T-helper 17 cell (primary cell): ENCODE measurements at places on chromosomes 3 and 15.
A peak's percentile ranks its signal among the peaks of the same experiment; 100 is the strongest.

DNA sequence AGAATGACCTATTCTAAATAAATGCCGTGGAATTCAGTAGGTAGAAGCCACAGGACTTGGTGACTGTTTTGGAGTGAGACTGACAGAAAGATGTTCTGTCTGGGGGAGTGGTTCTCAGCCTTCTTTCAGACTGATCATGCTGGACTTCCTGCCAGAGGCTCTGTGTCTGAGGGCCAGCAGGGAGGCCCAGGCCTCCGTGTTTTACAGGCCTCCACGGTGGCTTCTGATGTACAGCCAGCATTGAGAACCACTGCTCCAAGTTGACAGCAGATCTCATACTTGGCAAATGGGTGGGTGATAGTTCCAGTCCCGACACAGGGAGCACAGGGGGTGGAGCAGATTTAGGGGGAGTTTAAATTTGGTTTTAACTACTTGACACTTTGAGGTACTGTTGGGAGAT lies 6.7 kb upstream of the PIGZ start:
- DNase-seq: no peak

GRCh38 chr15:64443016-64443415 lies 17.4 kb upstream of the ZNF609 start:
- DNase-seq: no peak

DNA sequence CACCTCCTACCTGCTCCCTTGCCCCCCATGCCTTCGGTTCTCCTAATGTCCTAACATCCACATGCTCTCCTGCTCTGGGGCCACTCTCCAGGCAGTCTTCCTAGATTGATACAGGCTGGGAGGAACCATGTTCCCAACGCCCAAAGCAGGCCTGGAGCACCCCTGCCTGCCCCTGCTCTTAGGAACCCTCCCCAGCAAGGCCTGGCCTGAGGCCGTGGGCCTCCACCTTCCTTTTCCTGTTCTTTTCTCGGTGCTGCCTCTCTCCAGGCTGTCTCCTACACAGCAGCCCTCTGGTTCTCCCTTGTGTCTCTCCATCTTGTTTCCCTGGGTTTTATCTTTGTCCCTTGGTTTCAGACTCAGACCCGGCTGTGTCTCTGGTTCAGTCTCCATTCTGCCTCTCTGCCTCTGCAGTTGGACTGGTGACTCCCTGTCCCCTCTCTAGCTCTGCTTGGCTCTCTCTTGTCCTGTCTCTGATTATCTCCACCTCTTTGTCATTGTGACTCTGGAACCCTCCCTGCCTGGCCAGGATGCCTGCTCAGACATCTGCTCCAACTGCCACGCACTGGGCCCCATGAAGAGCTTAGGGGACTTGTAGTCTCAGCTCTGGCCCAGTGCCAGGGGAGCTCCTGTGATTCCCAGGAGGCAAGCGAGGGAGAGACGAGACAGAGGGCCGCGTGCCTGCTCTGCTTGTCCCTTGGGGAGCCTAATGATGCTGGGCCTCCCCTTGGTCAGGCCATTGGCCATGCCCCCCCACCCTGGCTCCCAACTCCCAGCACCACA lies 26.0 kb upstream of the RPL29 start:
- no peak for DNase-seq

DNA sequence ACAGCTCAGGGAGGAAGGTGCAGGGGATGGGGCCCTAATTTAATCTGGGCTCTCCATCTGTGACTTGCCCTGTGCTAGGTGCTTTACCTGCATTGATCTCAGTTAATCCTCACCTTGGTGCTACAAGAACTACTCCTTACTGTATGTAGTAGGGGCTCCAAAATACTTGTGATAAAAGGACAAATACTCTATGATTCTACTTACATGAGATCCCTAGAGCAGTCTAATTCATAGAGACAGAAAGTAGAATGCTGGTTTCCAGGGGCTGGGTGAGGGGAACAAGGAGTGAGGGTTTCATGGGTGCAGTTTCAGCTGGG lies 67.2 kb downstream of the SLC6A1 start:
- DNase-seq: no peak

DNA sequence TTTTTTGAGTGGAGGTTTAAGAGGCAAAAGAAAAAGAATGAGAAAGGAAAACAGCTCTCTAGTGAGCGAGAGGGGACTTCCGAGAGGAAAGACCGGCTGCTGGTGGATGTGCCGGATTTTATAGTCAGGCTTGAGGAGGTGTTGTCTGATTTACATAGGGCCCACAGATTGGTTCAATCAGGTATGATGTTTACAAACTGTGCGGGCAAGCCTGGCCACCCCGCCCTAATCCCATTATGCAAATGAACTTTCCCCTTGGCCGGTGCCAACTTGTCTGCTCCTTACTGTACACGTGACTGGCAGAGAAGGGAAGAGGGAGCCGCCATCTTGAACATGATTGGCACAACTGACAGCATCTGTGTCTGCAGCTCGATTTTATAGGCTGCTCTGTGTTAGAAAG lies 44.7 kb downstream of the FAM43A start:
- DNase-seq: no peak

GRCh38 chr3:11661052-11661656 lies 17.4 kb upstream of the VGLL4 start:
- DNase-seq: no peak

DNA sequence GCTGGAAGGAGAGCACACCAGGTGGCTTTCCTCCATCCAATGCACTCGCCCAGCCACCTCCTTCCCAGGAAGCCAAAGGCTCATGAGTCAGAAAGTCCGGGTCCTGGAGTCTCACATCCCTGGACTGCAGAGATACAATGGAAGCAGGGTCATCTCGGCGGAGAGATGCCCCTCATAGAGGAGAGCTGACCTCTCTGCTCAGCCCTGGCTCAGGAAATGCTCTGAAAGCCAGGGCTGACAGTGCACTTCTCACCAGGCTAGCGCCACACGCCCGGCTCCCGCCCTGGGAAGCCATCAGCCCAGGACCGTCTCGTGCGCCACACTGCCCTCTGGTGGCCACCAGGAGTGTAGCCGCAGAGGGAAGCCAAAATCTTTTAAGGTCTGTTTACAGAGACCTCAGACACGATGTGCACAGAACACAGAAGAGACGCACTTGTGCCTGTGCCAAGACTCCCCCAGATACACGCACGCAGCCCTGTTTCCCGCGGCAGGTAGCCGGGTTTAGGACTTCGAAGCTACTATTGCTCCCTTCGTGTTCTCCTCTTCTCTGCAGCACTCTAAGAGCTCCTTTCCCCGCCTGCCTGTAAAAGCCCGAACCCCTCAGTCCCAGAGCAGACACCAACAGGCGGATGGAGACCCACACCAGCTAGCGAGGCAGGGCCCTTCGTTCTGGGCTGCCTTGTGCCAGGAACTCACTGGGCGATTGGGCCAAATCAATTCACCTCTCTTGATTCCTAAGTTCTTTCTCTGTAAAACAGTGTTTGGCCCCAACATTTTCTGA lies 9.7 kb downstream of the NTRK3 start:
- peak; percentile 69 for DNase-seq

GRCh38 chr3:37940242-37940908 lies 50.2 kb upstream of the VILL start:
- no peak for DNase-seq

DNA sequence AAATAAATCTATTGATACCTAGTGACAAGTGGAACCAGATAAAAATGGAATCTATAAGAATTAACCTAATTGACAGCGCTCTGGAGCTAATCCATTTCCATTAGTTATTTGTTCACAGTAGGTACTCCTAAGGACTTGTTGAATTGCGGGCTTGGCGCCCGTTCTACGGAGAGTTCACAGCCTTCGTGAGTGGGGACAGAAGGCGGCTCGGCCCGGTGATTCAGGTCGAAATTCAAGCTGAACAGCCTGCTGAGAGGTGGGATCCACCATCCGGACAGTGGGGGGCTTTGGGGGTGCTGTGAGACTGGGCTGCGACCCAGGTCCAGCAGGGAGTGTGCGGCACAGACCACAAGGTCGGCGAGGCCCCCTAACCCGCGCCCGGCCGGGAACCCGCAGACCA lies 779 bp upstream of the CTNNB1 start:
- no peak for DNase-seq

DNA sequence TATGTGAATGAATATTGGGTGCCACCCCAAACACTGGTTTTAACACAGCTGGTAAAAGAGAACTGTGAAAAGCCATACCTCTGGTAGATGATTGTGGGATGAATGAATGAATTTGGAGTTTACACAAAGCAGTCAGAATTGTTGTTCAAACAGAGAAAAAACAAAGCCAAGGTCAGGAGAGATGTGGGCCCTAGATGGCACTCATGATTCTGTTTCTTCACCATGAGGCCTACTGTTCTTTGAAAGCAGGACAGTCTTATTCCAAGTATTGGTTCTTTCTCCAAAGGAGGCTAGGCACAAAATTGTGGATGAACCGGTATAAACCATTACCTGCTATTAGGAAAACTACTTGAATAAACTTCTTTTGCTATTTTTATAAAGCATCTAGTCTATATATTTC lies 97.6 kb downstream of the SAMMSON start:
- DNase-seq: no peak

DNA sequence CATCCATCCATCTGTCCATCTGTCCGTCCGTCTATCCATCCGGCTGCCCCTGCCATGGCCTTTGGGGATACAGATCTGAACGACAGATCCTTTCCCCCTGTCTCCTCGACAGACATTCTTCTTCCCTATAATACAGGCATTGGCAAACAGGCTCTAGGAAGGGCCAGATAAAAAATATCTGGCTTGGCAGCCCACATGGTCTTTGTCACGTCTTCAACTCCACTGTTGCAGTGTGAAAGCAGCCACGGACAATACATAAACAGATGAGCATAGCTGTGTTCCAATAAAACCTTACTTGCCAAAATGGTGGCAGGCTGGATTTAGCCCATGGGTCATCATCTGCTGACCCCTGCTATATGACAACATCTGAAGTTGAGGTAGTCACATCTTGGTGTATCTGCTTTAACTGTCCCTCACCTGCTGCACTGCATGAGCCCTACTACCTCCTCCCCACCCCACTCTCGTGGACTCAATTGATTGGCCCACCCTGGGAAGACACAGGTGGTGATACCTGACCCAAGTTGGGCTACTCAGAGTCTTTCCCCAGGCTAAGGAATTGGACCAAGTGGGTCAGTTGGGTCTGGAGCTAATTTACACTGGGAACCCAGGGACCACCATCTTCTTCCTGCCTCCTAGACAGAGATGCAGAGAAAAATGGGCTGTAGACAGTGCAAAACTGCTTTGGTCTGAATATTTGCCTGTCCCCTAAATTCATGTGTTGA lies 128.4 kb upstream of the SMAD3 start:
- DNase-seq: no peak

DNA sequence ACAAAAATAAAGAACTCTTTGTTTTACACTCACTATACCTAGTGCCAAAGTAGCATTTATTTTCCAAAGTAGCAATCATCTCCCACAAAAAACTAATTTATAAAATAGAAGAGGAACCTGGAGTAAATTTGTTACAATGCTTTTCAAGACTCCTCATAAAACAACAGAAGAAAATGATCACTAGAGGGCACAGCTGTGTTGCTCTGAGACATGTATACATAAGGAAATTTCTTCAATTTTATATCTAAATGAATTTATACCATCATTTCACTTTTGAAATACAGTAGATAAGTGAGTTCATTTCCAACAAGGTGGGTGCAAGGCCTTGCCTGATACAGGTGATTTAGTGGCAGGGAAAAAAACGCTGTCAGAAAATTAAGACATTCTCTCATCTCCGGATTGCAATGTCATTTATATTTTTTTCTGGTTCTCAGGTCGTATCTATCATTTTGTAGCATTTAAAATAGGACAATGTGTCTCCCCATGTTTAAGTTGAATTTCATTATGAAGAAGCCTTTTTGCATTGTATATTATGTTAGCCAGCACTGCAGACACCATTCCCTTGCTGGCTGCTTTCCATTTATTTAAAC lies 25.3 kb upstream of the ARHGEF26 start:
- DNase-seq: no peak

- no peak for DNase-seq
These were observed 3.6 kb downstream of the PRSS50 start for GRCh38 chr3:46713898-46714552.

- no peak for DNase-seq
These were observed 383.6 kb upstream of the SEMA6D start for GRCh38 chr15:47333734-47334133.

GRCh38 chr3:61409638-61410037 lies 151.7 kb upstream of the PTPRG start:
- no peak for DNase-seq

GRCh38 chr3:20099060-20099459 lies 58.8 kb downstream of the KAT2B start:
- DNase-seq: no peak

DNA sequence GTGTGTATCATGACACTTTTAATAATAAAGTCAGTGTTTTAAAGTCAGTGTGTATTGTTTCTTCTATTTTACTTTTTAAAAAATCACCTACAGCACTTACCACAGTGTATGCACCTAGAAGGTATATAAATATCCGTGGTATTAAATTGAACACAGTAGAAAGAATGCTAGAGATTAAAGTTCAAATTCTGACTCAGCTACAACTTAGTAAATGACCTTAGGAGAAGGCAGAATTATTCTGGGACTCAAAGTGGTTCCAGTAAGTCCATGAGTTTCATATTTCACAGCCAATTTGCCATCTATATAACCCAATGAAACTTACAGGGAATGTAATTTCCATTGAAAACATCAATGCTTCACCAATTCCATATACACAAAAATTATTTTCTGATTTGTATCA lies 52.7 kb upstream of the MAP4 start:
- no peak for DNase-seq

DNA sequence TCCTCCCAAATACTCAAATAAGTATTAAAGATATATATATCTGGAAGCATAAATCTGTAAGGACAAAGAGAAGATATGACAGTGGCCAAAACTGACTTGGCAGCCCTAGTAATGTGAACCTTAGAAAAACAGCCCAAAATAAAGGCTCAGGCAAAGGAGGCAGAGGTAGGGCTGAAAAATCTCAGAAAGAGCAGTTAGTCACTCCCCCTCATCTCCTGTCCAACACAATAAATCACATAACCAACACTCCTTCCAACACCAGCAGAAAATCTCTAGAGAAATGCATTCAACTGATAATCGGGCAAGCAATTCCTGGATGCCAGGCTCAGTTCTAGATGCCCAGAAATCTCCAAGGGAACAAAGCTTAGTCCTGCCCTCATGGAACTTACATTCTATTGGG lies 22.1 kb upstream of the CHRM5 start:
- DNase-seq: no peak

DNA sequence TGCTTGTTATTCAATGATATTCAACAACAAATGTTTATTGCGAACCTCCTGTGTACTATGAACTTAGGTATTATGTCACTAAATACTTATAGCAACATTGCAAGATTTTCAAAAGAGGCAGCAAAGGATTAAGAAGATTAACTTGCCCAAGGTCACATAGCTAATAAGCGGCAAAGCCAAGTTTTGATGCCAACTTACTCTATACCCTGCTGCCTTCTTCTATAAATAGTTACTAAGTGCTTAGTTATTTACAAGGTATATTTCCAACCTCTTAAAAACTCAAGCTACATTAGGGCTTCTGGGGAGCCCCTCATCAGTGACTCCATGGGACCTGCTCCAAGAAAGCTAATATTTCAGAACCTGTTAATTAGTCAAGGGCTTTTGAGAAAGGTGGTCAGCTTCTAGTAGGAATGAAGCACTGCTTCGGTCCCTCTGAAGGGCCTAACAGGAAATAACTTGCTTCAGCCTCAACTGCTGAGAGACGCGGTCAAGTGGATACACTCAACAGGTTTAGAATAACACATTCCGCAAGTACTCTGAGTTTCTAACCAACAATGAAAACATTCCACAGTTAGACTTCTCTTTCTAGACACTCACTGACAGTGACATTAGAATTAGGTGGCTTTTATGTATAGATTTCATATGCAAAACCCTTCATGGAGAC lies 125.5 kb downstream of the DGKG start:
- DNase-seq: no peak

GRCh38 chr15:70882361-70882760 lies 9.9 kb downstream of the THAP10 start:
- DNase-seq: no peak
